Fibroblast of skin of right biceps (primary cell): ENCODE measurements at places on chromosomes 4 and X.

GRCh38 chr4:4871242-4871572 is 11.7 kb downstream of the MSX1 start:
- DNase-seq, result no peak

DNA sequence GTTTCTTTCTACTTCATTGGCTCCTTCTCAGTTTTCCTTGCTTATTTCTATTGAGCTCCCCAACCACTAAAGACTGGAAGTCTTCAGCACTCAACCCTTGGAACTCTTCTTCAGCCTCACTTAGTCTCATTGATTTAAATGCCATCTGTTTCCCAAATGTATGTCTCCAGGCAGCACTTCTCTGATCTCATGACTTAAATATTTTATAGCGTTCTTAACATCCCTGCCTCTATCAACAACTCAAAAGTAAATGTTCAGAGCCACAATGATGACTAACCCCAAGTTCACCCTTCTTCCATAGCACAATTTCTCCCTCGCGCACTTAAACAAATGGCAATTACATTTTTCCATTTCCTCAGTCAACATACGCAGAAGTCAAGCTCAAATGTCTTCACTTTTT is 1393.3 kb downstream of the ARAP2 start:
- peak; percentile 91 for DNase-seq

DNA sequence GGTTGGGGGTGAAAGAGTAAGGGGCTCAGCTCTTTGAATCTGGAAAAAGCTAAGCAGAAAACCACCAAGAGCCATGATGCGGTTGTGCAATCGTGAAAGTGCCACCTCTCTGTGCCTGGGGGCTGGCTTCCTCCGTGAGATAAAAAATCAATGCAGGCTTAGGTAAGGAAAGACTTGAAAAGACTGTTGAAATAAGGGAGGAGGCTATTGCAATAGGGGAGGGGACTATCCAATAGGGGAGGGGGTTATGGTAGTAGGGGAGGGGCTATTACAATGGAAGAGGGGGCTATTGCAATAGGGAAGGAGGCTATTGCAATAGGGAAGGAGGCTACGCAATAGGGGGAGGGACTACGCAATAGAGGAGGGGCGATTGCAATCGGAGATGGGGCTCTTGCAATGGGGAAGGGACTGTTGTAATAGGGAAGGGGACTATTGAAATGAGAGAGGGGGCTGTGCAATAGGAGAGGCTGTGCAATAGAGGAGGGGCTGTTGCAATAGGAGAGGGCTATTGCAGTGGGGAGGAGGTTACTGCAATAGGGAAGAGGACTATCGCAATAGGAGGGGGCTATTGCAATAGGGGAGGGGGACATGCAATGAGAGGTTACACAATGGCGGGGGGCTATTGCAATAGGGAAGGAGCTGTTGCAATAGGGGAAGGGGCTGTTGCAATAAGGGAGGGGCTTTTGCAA is 162.3 kb upstream of the PSAPL1 start:
- no peak for DNase-seq

DNA sequence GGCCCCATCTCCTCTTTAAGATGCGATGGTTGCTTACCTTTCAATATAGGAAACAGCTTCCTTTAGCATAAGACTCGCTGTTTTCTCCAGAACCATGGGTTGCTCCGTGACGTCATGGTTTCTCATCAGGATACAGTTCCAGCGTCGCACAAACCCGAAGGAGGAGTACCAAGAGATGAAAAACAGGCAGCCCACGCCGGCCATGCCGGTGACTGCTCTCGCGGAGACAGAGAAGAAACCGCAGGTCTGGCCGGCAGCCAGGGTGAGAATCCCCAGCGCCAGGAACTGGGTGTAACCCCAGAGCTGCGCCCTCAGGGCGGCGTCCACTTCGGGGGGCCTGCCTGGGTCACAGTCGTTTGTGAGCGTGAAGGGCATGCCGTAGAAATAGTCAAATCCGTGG is 11.4 kb downstream of the ARSD start:
- no peak for DNase-seq

- no peak for DNase-seq
Measured at GRCh38 chr4:605702-606425, 19.5 kb upstream of the PDE6B start.

DNA sequence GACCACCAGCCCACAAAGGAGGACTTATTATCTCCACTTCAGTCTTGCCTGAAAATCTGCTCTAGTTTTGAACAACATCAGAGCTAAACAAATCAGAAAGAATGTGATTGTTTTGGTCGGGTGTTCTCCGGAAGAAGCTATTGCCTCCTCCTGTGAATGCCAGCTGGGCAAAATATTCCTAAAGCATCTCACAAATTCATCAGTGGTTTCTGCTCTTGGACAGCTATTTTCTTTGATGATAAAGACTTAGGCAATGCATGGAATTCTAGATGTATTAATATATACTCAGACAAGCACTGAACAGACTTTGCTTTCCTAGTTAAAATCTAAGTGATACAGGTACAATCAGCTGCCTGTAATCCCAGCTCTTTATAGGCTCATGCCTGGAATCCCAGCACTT is 71.8 kb downstream of the ASMT start:
- DNase-seq, result peak; percentile 29

DNA sequence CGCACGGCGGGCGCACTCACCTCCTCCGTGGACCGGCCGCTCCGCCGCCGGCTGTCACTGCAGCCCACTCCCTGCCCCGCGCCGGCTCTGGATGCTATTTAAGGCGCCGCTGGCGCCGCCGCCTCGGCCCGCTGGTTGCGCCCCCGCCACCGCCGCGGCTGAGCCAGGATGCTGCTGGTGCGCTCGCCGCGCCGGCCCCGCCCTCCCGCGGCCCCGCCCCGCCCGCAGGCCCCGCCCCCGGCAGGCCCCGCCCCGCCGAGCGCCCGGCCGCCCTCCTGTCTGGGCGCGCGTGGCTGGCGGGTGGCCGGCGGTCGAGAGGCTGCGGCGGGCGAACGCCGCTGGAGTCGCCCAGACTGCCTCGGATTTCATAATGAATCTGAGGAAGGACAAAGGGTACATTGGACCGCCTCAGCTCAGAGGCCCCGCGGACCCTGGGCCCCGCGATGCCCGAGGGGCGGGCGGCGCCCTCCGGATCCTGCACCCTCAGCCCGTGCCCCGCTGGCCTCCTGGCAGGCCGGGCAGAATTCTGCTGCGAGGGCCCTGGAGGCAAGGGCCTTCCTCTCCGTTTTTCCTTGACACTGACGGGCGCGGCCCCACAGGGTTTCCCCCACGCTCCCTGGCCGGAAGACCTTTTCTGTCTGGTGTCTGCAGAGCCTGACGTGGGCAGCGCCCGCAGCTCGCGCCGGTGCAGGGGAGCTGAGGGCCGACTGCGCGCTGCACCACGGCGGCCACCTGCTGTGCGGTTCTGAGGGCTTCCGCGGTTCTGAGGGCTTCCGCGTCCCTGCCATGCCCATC is at the start of gene ACSL1:
TSS of gene ACSL1 (minus strand) at position 73 of the 795 bp plus-strand sequence. CDS start 22,454 bp downstream, outside the sequence.
- peak; percentile 66 for DNase-seq

DNA sequence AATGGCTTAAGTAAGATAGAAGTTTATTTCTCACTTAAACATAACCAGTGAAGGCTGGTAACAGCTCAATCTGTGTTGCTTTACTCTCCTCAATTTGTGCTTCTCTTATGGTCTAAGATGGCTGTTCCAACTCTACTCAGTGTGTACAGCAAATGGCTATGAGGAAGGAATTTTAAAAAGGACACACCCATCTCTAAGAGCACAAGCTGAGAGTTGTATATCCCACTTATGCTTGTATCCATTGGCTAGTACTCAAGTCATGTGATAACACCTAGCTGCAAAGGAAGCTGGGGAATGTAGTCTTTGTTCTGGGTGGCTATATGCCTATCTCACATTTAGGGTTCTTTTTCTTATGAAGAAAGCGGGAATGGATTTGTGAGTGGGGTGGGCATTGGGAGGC is 63.3 kb downstream of the GPAT3 start:
- DNase-seq, result peak; percentile 53

GRCh38 chr4:19596342-19596741 is 655.4 kb upstream of the SLIT2 start:
- DNase-seq, result no peak

DNA sequence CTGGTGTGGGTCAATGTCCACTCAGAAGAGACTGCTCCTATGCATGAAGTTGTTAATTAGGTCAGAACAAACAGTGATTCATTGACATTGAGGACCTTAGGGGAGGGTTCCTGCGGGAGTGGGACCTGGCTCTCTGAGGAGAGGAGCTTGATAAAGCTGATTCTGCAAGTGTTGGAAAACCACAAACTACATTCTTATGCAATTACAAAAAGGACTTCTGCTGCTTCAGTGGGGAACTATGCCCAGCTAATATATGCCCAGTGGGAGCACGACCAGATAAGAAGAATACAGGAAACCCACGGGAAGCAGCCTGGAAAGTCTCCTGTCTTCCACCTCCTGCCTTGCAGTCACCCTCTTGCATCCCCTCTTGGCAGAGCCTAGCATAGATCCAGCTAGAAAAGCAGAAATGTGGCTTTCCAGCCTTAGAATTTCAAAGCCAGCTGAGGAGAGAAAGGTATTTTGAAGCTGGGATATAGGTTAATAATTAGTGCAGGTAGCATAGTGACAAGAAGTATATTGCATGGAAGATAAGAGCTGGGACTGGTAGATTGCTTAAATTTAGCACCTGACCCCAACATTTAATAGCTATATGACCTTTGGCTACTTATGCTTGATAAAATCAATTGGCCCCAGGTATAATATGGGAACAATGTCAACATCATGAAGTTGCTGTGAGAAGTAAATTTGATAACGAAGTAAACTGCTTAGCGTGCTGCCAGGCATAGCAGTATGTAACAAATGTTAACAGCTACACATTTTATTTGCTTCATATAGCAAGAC is 34.9 kb upstream of the UGT8 start:
- no peak for DNase-seq

DNA sequence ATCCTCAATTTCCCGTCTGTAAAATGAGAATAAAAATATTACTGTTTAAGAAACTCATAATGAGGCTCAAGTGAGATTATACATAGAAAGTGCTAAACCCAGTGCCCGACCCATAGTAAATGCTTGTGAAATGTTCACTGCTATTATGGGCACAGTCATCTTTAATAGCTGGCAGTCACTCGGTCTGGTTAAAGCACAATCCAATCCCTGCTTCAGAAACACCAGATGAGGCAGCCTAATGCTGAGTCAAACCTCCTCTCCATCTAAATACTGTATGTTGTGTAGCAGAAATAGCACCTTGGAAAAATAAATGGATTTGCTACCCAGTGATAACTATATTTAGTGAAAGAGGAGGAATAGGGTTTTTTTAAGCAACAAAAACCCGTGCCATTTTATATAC is 14.5 kb downstream of the EVC2 start:
- DNase-seq, result no peak

DNA sequence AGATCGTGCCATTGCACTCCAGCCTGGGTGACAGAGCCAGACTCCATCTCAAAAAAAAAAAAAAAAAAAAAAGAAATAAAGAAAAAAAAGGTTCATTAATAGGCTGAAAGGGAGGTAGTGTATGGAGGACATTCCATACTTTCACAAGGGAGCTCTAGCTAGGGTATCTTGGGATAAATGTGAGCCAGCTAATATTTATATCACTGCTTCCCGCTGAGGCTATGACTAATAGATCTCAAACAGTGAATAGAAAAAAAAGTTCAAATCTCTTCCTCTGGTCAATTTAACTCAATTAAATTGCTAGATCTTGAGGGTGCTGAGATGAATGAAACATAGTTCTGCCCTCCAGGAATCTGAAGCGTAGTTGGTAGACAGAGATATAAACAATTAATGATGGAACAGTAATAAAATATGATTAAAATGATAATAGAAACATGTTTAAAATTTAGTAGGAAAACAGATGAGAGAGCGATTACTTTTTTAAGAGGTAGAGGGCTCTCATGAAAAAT is 55.7 kb upstream of the SHISA3 start:
- peak; percentile 5 for DNase-seq

- DNase-seq, result peak; percentile 20
Measured at GRCh38 chr4:3640587-3640962, 108.4 kb upstream of the LRPAP1 start.

GRCh38 chrX:107768051-107768450 is 7.5 kb downstream of the TSC22D3 start:
- DNase-seq, result no peak

DNA sequence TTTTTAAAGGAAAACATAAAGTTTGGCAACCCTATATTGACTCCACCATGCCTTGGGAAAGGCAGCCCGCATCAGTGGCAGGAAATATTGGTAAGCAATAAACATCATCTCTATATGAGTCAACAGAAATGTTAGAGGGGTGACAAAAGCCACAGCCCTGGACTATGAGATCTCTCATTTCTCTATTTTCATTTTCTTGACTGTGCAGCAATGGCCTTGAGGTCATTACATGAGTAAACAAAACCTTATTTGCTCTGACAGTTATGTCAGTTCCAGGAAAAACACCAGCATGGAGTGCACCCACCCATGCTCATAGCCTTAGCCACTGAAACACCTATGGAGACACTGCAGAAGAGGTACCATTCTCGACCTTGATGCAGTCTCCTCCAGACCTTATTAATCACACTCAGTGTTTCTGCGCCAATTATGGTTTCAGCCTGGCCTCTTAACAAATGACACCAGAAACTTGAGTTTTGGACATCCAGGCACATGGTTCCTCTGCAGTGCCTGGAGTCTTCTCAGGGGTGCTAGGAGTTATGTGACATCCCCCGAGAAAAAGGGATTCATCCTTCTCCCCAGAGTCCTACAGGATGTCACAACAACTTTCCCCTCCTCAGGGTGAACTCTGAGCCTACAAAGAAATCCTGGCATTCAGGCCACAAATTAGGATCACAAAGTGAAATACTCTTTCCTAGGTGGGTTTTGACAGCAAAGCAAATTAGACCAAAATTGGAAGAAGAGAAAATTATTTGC is 16.0 kb upstream of the HPGD start:
- no peak for DNase-seq

- DNase-seq, result peak; percentile 29
Measured at GRCh38 chrX:109856974-109857373, 123.9 kb upstream of the ACSL4 start.
